Stimulated activated CD4-positive, alpha-beta T cell treated with anti-CD3 and anti-CD28 coated beads, Interleukin-1b, Interleukin-23, amount 100 ng/mL, for 48 hours (primary cell): ENCODE measurements at places on chromosomes 1 and 21.

DNA sequence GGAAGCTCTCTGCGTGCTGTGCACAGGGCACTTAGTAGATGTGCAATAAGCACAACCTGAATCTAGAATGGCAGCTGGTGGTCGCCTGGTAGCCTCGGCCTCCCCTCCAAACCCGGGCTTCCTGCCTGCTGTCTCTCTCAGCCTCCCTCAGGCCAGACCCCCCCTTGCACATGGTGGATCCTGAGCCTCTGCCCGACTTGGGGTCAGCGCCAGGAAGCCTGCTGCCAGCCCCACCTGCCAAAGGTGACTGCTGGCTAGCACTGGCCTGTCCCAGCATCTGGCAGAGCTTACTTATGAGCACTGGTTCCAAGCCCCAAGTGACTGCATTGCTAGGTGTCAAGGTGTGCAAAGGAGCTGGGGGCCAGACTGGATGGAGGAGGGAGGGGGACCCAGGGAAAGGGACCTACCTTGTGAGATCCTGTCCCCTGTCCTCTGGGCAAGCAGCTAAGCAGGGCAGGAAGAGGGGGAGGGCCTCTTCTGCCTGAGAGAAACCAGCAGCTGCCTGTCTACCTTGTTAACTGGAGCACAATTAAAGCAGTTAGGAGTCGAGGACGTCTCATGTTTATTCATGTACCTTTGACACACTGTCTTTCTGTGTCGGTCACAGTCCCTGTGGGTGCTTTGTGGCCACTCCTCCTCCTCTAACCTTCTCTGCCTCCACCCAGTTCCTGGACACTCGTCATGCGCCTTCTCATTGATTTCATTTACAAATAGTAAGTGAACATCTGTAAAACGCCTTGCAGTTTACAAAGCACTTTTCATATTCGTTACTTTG is 100.9 kb downstream of the DDX20 start:
- DNase-seq: no peak

DNA sequence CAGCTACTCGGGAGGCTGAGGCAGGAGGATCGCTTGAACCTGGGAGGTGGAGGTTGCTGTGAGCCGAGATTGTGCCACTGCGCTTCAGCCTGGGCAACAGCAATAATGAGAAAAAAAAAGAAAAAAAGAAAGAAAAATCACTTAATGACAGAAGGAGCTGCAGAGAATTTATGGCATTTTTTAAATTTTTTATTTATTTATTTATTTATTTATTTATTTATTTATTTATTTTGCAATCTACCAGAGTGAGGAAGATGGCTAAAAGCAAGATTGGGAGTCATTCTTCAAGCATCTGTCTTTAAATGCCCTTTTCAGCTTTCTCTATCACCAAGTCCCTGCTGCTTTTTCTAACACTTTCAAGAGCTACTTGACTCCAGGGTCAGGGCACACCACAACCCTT is 91.7 kb downstream of the WDR4 start:
- no peak for DNase-seq

GRCh38 chr1:6470132-6471085 is 4.4 kb upstream of the TNFRSF25 start:
- no peak for DNase-seq

GRCh38 chr1:30130099-30130498 is 593.3 kb downstream of the MATN1 start:
- no peak for DNase-seq

GRCh38 chr1:183841950-183842794 is 37.3 kb downstream of the RGL1 start:
- DNase-seq: peak; percentile 29

GRCh38 chr1:166933140-166933539 is 42.2 kb downstream of the ILDR2 start:
- no peak for DNase-seq
